ENCODE measurements at places on chromosomes 3 and 15.
A peak's percentile ranks its signal among the peaks of the same experiment; 100 is the strongest.

- peak; percentile 8 for DNase-seq
These were observed 37.0 kb downstream of the CDC25A start for GRCh38 chr3:48151058-48151806.

- no peak for DNase-seq
These were observed 389.9 kb upstream of the RGMA start for GRCh38 chr15:93478947-93479346.

- no peak for DNase-seq
These were observed 1.3 kb upstream of the SRP14 start for GRCh38 chr15:40040293-40040635.

DNA sequence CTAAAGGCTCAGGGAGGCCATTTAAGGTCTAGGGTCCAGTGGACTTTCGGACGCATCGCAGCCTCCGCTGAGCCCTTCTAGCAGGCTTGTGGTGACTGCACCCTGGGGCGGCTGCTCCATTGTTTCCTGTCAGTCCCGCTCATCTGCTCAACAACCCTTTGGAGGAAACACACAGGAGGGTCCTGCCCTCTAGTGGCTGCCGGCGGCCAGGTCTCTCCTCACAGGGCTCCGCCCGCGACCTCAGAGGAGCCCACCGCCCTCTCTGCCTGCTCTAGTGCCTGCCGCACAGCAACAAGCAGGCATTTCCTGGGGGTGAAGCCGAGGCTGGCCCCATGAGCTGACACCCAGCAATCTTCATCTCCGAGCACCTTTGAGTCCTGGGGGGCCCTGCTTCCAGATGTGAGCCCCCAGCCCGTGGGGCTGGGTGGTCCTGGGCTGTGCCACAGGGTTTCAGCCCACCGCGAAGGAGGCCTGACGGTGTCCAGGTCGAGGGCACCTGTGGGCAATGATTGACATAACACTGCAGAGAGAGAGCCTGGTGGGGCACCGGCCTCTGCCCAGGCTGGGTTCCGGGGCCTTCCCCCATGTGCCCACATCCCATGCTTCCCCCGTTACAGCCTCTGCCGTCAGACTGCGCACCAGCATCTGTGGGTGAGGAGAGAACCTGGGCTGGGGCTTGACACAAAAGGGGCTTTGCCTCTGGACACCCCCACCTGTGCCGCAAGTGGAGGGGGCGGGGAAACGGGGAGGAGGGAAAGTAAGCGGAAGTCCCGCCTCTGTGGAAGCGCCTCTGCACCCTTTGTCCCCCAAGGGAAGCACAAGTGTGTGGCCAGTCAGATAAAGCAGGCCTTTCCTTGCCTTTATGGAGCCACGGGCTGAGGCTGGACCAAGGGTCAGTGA lies 27.0 kb upstream of the SFMBT1 start:
- DNase-seq, result peak; percentile 77

DNA sequence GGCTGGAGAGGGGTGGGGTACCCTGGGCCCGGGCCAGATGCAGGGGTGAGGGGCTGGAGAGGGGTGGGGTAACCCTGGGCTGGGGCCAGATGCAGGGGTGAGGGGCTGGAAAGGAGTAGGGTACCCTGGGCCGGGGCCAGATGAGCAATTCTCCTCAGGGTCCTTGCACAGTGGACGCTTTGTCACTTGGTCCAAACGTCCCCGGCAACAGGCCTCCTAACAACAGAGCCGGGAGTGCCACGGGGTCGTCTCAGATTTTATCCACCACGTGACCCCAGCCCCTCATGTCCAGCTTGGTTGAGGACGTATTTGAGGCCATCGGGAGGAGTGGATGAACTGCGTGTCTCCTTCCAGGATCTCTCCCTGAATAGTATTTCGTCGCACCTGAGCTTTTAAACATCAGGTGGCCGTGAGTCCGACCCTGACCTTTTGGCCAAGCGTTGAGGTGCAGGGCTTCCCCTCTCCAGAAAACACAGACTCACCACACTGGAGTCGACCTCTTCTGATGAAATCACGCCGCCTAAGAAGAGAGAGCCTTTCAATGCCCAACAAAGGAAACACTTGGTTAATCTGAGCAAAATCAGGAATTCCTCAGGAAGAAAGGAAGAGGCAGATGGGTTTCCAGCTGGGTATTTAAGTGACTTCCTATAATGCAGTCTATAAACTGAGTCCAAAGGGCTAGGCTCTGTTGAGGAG lies 12.8 kb upstream of the LRRC15 start:
- no peak for DNase-seq

DNA sequence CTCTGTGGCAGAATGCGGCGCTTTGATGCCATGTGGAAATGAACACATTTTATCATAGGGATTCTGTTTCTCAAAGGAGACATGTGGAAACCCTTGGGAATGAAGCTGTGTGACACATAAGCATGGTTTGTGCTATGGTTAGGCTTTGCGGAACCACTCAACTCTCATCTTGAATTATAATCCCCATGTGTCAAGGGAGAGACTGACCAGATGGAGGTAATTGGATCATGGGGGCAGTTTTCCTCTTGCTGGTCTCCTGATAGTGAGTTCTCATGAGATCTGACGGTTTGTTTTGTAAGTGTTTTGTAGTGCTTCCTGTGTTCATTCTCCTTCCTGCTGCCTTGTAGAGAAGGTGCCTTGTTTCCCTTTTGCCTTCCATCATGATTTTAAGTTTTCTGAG lies 1109.2 kb upstream of the ALCAM start:
- no peak for DNase-seq

DNA sequence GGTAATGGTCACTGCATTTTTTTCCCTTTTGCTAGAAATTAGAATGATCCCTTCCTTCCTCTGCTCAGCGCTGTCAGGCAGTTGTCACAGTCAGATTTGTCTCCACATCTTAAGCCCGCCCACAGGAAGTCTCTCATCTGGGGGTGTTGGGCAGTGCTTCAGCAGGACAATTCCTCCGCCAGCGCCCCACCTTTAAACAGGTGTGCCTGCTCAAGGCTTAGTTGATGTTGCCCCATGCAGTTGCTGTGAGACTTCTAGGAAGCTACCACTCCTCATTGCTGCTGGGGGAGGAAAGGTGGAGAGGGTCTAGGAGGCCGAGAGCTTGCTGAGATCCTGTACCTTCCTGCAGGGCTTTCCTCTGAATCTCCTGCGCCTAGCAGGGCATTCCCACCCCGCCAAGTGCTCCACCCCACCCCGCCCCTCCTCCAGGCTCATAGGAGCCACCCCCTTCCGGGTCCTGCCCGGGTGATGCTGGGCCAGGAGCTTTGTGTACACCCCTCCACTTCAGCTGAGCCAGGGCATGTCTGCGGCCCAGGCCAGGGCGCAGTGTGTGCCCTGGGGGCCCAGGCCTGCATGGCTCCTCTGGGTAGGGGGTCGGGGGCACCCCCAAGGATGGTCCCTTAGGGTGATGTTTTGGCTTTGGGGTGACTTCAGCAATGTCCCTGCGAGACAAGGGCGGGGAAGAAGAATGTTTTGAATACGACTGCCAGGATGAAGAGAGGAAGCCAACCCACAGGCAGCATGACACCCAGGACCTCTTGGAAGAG lies 68.7 kb downstream of the TRAK1 start:
- DNase-seq, result no peak

DNA sequence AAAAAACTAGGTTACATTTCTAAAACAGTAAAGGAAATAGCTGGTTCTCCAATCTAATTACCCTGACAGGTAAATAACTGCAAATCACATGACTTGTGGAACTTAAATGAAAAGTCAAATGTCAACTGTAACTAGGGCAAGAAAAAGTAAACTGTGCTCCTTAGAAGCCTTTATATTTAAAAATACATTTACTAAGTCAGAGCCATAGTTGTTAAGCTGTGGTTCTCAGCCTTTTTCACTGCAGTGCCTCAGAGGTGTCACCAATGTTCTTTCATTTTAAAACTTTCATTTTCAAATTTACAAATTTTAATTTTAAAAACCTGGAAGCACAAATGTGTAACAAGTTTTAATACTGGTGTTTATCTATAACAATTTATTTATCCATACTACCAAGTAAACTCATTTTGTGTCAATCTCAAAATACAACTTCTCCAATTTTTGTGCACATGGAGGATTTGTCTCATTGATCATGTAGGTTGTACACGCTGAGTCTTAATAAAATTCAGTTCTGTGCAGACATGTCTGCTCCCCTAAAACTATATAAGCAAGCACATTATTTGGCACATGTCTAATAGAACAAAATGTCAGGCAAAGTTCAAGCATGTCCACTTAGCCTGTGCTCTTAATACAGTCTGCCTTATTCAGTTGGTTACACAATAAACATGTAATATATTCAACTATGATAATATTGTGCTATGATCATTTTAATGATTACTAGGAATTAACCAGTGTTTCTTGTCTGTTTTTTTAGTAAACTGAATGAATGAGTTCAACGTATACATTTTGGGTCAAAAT lies 70.4 kb downstream of the DLG1 start:
- DNase-seq, result no peak

- DNase-seq, result no peak
These were observed 255.9 kb downstream of the DOCK3 start for GRCh38 chr3:50930371-50931208.

- no peak for DNase-seq
These were observed 203.2 kb downstream of the FAM43A start for GRCh38 chr3:194888916-194889315.

DNA sequence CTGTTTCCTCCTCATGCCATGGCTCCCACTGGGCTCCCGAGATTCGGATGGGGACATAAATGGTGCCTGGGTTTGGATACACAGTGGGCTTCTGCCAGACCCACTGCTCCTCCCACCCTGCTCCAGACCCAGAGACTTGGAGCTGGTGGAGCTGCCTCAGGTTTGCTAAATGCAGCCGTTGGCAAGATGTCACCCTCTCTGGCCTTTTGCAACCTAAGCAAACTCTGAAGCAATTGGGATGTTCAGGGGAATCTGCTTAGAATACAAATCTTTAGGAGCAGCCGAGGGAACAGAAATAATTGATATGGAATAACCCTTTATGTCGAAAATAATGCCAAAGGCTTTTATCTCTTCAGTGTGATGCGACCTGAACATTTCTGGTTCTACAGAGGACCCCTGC lies 33.4 kb downstream of the PRICKLE2 start:
- no peak for DNase-seq

GRCh38 chr3:44510000-44510368 lies 32.5 kb upstream of the ZNF445 start:
- no peak for DNase-seq

GRCh38 chr3:178072391-178073305 lies 463.6 kb upstream of the KCNMB2 start:
- no peak for DNase-seq
